ENCODE measurements at places on chromosomes 16 and 17. TPM values are rescaled to one million over a fixed set of nuclear protein-coding genes. Genes with fewer than 3 reads are reported as not detected.

GRCh38 chr17:27343977-27344607 is 50.2 kb downstream of the WSB1 start:
- DNase-seq, result no peak

GRCh38 chr16:74999609-75000480 is 1.0 kb downstream of the ZNRF1 start:
- peak; percentile 73 for DNase-seq

DNA sequence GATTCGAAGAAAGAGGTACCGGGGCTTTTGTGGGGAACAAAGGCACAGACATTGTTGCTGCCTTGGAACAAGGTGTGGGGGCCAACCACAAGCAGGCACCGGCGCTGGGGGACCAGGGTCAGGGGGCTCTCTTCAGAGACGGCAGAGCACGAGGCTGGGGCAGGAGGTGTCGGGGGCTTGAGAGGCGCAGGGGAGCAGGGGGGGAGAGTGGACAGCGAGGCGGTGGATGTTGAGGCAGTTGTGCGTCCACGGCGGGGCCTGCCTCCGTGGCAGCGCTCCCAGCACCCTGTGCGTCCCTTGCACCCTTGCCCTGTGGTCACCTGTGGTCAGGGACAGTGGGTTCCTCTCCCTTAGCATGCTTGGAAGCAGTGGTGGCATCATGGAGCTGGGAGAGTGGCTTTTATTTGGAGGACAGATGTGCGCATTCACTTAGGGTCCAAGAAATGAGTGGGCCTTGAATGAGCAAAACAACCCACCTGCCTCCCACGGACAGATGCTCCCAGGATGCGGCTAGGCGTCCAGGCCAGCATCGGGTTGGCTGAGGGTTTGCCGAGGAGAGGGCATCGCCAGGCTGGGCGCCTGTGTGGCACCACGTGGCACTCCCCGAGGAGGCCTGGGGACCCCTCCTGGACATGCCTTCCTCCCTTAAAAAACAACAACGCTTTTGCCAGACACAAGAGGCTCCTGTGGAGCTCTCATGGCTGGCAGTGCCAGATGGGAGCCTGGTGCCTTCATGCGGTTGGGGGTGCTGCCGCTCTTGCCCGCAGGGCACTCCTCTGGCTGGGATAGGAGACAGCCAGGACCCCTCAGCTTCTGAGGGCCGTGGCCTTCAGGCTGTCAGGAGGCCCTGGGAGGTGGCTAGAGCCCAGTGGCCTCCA is 113.0 kb downstream of the BANP start:
- no peak for DNase-seq

The PHB1 gene
- total RNA-seq, result 172 TPM

The SPNS3 gene
- 0.26 TPM for total RNA-seq

GRCh38 chr16:86215233-86215978 is 294.9 kb upstream of the FOXF1 start:
- peak; percentile 20 for DNase-seq

The SEPTIN12 gene
- total RNA-seq, result not detected

DNA sequence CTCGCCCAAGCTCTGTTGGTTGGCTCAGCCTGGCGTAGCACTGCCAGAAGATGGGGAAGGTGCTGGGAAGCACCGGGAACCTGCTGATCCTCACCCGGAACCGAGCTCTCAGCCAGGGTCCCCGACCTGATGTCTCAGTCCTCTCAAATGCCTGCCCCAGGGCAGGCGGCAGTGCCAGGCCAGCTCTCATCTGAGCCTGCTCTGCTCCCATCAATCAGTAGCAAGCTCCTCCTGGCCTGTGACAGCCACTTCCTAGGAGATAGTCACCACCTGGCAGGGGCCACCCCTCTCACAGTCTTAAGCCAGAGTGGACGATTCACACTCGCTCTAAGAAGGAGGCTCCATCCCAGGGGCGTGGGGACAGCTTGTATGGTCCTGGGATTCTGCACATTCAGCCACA is 62.0 kb downstream of the ENGASE start:
- no peak for DNase-seq

The IKZF3 gene
- total RNA-seq, result 24.3 TPM

DNA sequence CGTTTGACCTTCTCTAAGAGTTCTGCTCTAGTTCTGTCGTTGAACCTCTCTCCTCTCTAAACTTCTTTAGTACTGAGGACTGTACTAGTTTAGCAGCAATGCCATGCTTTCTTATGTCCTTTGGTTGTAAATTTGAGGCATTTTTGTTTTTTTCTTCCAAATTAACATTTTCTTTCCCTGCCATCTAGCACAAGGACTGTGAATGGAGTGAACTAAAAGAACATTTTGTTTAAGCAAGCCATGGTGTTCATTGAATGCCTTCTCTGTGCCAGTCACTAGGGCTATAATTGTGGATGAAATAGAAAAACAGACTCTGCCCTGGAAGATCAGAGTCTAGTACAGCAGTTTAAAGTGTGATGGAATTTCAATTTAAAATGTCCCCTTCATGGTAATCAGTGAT is 137.9 kb downstream of the FTO start:
- no peak for DNase-seq

DNA sequence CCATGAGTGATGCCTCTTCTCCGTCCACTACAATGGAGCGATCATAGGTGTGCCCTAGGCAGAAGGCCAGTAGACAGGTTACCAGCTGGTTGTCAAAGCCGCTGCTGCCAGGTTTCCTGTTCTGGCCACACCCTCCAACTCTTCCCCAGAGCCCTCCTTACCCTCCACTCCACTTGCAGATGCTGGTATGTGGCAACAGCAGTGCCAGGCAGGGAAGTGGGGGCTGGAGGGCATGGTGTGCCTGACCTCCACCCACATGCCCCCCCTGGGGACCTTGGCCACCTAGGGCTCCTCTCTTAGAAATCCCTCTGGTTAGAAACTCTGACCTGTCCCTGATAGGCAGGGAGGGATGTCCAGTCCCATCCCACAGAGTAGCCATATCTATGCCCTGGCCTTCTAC is 1.5 kb downstream of the RRAD start:
- no peak for DNase-seq
